ENCODE measurements at places on chromosomes 1 and 21.

DNA sequence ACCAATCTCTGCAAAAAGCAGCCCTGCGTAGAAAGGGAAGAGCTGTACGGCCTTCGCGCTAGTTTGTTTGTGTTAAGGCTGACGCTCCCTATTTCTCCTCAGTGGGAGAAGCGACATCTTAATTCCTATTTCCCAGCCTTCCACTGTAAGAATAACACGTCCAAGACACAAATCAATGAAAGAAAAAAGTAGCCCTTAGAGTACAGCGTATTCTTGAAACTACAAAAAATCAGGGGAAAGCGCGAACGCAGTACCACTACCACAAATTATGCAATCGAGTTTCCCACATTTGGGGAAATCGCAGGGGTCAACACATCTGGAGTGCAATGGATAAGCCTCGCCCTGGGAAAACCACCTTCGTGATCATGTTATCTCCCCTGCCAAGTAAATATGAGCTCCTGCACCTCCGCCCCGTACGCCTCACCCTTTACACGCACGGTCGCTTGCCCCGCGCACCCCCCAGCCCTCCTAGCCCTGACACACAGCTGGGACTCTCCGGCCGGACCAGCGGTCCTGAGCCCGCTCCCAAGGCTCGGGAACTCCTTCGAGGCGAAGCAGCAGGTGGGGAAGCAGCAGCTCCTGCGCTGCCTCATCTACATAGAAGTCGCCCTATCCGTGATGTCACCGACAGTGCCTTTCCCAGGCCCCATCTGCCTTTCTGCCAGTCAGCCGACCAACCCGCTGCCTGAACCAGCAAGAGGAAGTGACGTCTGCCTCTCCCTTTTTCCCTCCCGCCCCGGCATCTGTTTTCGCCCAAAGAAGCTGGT, 94.7 kb downstream of the PPIAL4G start:
- no peaks in the 10 kb centered on the region for H3K27me3 ChIP-seq
- H3K4me3 ChIP-seq: peak overlapping the region; percentile 35
- DNase-seq: peak; percentile 96
- no peaks in the 10 kb centered on the region for H3K4me1 ChIP-seq

DNA sequence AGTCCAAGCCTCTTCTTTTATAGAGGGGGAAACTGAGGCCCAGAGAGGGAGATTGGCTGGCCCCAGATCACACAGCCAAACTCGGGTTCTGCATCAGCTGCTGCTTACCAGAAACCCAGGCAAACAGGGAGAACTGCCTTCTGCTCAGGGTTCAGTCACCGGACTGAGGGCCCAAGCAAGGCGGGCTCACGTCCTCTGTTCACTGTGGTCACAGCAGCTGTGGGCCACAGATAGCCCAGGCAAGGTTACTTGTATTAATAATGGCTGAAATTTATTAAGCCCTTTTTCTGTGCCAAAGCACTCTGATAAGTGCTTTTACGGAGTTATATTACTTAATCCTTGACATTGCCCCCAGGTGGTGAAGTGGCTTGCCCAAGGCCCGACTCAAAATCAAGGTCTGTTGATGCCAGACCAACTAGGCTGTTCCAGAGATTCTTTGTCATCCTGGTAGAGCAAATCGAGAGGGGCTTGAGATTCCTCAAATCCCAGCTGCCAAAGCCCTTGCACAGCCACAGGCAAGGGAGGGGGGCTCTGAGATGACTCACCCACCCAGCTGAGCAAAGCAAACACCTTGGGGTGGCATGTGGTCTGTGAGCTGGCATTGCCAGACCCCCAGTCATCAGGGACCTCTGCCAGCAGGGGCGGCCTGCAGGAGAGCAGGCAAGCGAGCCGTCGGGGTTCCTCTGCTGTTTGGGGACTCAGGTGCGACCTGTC, 36.5 kb downstream of the EPHB2 start:
- peaks cover 31% of the 10 kb centered on the region for H3K4me1 ChIP-seq
- H3K27ac ChIP-seq: no peak overlapping the region
- H3K36me3 ChIP-seq: no peaks in the 10 kb centered on the region
- no peaks in the 10 kb centered on the region for H3K27me3 ChIP-seq
- H3K4me3 ChIP-seq: no peak overlapping the region

DNA sequence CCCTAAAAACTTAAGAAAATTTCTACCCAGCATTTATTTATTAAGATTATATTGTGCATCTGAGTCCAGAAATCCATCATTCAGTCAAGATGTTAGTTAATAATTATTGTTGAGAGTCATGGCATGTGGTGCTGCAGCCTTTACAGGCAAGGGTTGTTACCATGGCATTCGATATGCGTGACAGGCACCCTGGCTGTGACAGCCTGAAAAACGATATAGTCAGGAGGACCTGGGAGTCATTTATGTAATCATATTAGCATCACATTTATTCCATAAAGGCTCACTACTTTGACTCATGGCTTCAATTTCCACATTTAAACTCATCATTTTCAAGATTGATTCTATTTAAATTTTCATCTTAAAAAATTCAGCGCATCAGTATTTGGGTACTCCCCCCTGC, 68.0 kb downstream of the CACHD1 start:
- no peak for DNase-seq
- H3K27me3 ChIP-seq: no peaks in the 10 kb centered on the region
- H3K27ac ChIP-seq: peak overlapping the region; percentile 6
- peaks cover 37% of the 10 kb centered on the region for H3K4me1 ChIP-seq
- H3K4me3 ChIP-seq: no peak overlapping the region
- no peaks in the 10 kb centered on the region for H3K36me3 ChIP-seq

DNA sequence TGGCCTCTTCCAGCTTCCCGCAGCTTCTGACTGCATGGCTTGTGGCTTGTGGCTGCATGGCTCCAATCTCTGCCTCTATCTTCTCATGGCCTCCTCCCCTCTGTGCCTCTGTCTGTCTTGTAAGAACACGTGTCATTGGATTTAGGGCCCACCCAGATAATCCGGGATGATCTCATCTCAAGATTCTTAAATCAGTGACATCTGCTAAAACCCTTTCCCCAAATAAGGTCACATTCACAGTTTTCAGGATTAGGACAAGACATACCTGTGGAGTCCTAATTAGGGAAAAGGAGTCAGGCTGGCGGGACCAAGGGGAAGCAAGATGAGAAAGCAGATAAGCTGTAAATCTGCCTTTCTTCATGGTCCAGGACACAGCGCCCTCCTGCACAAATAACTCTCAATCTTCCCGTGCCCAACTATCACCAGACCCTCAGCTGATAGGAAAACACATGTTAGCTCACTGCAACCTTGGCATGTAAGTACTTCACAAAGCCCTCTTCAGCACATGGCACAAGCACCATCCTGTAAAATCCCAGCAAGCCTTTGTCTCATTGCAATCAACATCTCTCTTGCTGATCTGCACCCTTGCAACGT, 82.2 kb downstream of the SPSB1 start:
- no peak overlapping the region for H3K27ac ChIP-seq
- H3K27me3 ChIP-seq: no peaks in the 10 kb centered on the region
- no peak for DNase-seq
- H3K4me3 ChIP-seq: no peak overlapping the region

- no peaks in the 10 kb centered on the region for H3K27me3 ChIP-seq
- no peak overlapping the region for H3K4me3 ChIP-seq
- no peak for DNase-seq
These were observed 84.3 kb downstream of the HS2ST1 start for GRCh38 chr1:86998727-86999126.

DNA sequence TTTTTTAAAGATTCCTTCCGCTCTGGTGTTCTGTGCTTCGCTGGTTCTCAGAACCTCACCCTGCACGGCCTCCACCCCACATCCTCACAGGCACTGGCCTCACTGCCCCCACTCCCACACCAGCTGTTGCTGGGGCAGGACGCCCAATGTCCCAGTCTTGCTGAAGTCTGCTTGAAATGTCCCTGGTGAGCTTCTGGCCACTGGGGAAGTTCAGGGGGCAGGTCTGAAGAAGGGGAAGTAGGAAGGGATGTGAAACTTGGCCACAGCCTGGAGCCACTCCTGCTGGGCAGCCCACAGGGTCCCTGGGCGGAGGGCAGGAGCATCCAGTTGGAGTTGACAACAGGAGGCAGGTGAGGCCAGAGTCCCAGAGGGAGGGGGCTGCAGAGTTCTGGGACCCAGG, at the start of gene C1QA:
TSS of gene C1QA (plus strand) at position 276 of the 400 bp plus-strand sequence. CDS start 989 bp downstream, outside the sequence.
- no peaks in the 10 kb centered on the region for H3K27me3 ChIP-seq
- H3K4me3 ChIP-seq: peak within 1 kb of the TSS; percentile 36
- no peak for DNase-seq
- no peaks in the 10 kb centered on the region for H3K36me3 ChIP-seq

- peaks cover 50% of the 10 kb centered on the region for H3K4me1 ChIP-seq
- DNase-seq: peak; percentile 59
- H3K36me3 ChIP-seq: peaks cover 4% of the 10 kb centered on the region
- peak overlapping the region; percentile 43 for H3K4me3 ChIP-seq
- peak overlapping the region; percentile 99 for H3K27ac ChIP-seq
These were observed 3.8 kb downstream of the IRF2BP2 start for GRCh38 chr1:234605983-234606783.

DNA sequence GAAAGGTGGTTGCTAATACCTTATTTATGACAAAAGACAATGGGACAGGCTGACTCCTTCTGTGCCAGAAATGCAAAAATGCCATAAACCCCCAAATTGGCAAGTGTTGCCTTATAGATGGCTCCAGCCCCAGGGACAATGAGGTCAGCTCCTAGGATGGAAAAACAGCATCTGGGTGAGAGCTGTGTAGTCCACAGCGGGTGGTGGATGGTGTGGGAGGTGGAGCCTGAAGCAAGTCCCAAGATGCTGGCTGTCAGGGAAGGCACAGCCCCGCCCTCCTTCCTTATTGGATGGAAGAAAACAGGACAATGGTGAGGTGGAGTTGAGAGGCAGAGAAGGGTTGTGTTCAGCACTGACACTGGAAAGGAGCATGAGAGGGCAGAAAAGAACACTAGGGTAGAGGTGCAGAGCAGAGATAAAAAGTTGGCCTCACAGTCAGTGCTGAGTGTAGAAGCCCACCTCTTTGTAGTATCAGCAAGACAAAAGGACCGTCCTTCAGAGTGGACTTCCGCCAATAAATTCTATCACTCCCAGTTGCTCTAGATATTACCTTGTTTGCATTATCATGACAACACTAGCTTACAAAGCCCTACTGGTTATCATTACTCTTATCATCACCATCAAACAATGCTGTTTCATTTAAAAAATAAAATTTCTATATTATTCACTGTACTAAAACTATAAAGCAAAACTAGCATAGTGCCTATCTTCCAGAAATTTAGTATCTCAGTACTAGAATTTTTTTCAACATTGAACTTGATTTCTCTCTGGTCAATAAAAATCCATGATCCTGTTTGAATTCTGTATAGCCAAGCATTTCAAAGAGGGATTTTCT, 3.7 kb upstream of the SDE2 start:
- no peak overlapping the region for H3K4me3 ChIP-seq
- peak overlapping the region; percentile 95 for H3K27ac ChIP-seq
- no peaks in the 10 kb centered on the region for H3K36me3 ChIP-seq
- H3K27me3 ChIP-seq: no peaks in the 10 kb centered on the region
- H3K4me1 ChIP-seq: peaks cover 42% of the 10 kb centered on the region

- H3K36me3 ChIP-seq: no peaks in the 10 kb centered on the region
- no peak overlapping the region for H3K4me3 ChIP-seq
- peaks cover 24% of the 10 kb centered on the region for H3K4me1 ChIP-seq
- no peaks in the 10 kb centered on the region for H3K27me3 ChIP-seq
These were observed 81.2 kb upstream of the HOOK1 start for GRCh38 chr1:59733443-59734141.

- H3K4me3 ChIP-seq: no peak overlapping the region
- H3K4me1 ChIP-seq: peaks cover 18% of the 10 kb centered on the region
- peak; percentile 31 for DNase-seq
- H3K36me3 ChIP-seq: no peaks in the 10 kb centered on the region
- no peaks in the 10 kb centered on the region for H3K27me3 ChIP-seq
These were observed 21.4 kb downstream of the SMG7 start for GRCh38 chr1:183493540-183494245.

DNA sequence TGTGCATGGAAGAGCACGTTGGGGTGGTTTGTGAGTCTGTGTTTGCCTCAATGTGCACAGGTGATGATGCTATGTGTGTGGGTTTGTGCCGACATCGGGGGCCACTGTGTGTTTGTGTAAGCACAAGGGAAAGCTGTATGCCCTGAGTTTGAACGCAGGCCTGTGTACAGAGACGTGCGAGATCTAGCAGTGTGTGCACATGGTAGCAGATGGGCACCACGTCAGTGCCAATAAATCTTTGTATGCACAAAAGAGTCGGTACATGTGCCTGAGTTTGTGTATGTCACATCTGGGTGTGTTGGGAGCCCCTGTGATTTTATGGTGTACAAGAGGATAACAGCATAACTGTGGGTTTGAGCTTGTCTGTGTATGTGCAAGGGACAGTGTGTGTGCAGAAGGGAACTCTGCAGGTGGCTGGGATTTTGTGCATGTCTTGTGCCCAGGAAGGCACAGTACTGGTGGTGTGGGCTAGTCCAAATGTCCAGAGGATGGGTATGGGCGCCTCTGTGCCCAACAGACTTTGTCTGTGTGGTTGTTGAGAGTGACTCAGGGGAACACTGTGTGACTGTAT, 32.0 kb upstream of the WASF2 start:
- no peak for DNase-seq
- H3K4me1 ChIP-seq: peaks cover 64% of the 10 kb centered on the region
- peak overlapping the region; percentile 59 for H3K27ac ChIP-seq
- no peaks in the 10 kb centered on the region for H3K27me3 ChIP-seq
- H3K4me3 ChIP-seq: no peak overlapping the region

GRCh38 chr1:246020211-246020954, 486.7 kb downstream of the SMYD3 start:
- no peak overlapping the region for H3K27ac ChIP-seq
- no peak overlapping the region for H3K4me3 ChIP-seq
- no peaks in the 10 kb centered on the region for H3K4me1 ChIP-seq
- no peaks in the 10 kb centered on the region for H3K27me3 ChIP-seq

- H3K36me3 ChIP-seq: no peaks in the 10 kb centered on the region
- H3K4me3 ChIP-seq: no peak overlapping the region
- peak; percentile 24 for DNase-seq
- peaks cover 59% of the 10 kb centered on the region for H3K4me1 ChIP-seq
These were observed 5.8 kb downstream of the TRIM33 start for GRCh38 chr1:114505148-114505561.

DNA sequence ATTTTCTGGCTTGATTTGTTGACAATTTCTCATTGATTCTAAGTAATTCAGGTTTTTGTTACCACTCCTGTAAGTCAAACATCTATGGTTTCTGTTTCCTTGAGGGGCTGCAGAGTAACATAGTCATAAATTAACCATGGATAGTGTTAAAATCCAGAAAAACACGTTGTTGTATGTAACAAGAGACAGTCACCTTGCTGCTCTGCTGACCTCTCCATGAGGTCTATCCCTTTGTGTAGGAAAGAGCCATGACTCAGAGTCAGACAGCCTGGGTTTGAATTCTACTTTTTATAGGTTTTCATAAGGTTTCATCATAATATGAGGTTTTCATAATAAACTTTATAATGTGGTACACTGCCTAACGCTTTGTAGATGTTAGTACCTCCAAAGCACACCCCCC, 27.6 kb upstream of the NBL1 start:
- H3K27ac ChIP-seq: no peak overlapping the region
- H3K4me3 ChIP-seq: no peak overlapping the region
- H3K4me1 ChIP-seq: peaks cover 8% of the 10 kb centered on the region

DNA sequence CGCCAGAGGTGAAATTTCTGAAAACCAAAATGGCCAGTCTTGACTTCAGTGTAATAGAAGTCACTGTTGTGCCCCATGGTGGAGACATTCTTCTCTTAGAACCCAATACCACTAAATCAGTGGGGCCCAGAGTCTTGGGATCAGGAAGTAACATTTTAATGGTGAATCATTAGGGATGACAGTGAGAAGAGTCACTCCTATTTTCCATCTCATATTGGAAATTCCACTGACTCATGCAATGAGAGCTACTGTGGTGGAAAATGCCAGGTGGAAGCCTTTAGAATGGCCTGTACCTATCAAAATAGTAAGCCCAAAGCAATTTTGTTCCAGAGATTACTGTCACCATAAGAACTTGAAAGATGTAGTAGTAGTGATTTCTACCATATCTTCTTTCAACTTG, 20.6 kb upstream of the PPM1J start:
- no peaks in the 10 kb centered on the region for H3K36me3 ChIP-seq
- no peak overlapping the region for H3K4me3 ChIP-seq
- no peak for DNase-seq
- no peak overlapping the region for H3K27ac ChIP-seq

Data from upper lobe of left lung (tissue), 6 donors.